Activated CD4-positive, CD25-positive, alpha-beta regulatory T cell (primary cell): ENCODE measurements at places on chromosomes 11 and 22.

DNA sequence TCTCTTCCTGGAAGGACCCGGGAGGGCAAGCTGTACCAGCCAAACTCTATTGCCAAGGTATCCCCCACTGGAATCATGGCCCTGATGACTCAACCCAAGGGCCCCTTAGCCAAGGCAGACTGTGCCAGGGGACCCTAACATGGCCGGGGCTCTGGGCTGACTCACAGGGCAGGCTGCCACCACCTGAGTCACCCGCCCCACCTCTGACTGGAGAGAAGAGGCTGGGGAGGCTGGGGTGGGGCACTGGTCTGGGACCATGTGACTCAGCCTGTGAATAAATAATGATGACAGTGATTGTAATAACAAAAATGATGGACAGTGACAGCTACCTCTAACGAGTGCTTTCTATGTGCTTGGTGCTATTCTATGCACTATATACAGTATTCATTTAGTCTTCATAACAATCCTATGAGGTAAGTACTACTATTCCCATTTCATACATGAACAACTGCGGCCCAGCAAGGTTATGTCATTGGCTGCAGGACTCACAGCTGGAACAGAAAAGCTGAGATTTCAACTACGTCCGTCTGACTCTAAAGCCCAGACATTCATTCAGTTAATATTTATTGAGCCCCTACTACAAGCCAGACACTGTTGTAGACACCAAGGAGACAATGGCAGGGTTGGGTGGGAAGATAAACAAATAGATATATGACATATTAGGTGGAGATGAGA lies 84.2 kb downstream of the FBXO7 start:
- DNase-seq = no peak

DNA sequence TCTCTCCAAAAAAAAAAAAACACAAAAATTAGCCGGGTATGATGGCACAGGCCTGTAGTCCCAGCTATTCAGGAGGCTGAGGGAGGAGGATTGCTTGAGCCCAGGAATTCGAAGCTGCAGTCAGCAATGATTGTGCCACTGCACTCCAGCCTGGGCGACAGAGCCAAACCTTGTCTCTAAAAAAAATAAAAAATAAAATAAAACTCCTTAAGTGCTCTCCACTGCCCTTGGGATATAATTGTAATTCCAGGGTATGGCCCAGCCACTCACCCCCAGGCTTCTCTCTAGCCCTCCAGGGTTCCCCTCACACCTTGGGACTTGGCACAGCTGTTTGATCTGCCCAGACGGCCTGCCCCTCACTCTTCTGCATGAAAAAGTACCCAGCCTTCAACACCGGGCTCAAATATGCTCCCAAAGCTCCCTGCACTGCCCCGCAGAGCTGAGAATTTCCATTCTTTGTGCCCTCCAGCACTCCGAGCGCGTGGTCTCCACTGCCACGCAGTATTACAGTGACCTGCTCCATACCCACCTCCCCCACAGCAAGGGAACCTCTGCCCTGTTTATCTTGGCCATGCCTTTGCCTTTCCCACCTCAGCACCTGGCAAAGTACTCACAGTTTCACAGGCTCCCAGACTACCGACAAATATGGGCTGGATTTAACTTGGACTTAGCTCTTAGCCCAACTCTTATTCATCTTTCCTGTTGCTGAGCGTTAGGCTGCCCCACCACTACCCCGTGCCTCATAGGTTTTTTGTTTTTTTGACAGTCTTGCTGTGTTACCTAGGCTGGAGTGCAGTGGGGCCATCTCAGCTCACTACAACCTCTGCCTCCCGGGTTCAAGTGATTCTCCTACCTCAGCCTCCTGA lies 7.6 kb upstream of the FTH1 start:
- no peak for DNase-seq

DNA sequence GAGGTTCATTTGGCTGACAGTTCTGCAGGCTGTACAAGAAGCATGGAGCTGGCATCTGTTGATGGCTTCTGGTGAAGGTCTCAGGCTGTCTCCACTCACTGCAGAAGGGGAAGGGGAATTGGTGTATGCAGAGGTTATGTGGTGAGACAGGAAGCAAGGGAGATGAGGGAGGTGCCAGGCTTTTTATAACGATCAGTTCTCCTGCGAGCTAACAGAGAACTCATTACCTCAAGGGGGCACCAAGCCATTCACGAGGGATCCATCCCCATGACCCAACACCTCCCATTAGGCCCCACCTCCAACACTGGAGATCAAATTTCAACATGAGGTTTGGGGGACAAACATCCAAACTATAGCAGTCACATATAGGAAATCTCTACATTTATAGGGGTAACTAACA lies 38.7 kb upstream of the E2F8 start:
- no peak for DNase-seq

- DNase-seq = no peak
Measured at GRCh38 chr11:61749591-61750217, 2.7 kb upstream of the MYRF start.

DNA sequence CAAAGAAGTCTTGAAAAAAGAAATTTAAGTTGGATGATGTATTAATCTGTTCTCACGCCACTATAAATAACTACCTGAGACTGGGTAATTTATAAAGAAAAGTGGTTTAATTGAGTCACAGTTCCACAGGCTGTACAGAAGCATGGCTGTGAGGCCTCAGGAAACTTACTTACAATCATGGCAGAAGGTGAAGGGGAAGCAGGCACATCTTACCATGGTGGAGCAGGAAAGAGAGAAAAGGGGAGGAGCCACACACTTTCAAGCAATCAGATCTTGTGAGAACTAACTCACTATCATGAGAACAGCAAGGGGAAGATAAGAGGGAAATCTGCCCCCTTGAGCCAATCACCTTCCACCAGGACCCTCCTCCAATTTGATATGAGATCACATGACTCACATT lies 65.7 kb upstream of the AMOTL1 start:
- DNase-seq = no peak

DNA sequence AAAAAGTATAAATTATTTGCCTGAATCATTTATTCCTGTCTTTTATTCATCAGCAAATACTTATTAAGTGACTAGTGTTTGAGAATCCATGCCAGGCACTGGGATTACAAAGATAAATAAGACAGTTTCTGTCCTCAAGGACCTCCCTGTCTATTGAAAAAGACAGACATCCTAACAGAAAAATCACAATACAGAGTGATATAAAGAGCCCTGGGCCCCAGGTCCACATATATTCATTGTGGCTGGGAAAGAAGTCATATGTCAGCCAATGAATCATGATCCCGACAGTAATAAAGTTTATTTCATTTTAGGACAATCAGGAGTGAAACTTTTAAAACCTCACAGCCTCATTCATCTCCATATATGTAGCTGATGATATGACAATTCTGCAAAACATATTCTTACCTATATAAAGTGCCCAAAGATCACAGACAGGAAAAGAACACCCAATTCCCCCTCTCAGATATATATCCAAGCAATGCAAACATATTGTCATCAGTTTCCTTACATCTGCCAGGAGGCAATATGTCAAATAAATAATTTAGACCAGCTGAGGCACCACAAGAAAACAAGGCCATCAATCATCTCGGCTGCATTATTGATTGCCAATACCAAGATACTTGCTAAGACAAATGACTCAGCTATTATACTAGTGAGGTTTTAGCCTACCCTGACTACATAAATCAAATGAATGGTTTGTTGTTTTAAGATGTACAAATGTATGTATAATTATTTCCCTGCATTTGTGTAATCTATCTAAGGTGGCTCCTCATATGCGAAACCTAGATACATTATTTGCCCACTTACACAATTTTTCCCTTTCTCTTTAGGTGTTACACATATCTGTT lies 590.9 kb upstream of the API5 start:
- no peak for DNase-seq

DNA sequence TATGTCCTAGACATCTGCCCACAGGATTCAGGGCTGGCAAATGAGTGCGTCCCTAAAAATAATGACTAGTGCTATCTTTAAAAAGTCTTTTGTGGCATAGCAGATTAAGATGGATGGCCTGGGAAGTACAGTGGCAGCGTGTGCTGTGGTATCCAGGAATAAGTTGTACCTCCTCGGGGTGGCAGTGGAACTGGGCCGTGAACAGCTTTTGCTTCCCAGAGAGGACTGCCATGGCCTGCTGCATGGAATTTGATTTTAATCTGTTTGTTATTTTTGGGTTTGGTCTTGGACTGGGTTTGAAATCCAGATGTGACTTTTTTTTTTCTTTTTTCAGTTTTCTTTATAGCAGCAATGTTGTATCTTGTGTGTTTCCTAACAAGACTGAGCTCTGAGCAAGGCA lies 71.3 kb upstream of the PARVG start:
- no peak for DNase-seq

GRCh38 chr22:37229805-37230672 lies 14.0 kb downstream of the RAC2 start:
- DNase-seq = peak; percentile 78

DNA sequence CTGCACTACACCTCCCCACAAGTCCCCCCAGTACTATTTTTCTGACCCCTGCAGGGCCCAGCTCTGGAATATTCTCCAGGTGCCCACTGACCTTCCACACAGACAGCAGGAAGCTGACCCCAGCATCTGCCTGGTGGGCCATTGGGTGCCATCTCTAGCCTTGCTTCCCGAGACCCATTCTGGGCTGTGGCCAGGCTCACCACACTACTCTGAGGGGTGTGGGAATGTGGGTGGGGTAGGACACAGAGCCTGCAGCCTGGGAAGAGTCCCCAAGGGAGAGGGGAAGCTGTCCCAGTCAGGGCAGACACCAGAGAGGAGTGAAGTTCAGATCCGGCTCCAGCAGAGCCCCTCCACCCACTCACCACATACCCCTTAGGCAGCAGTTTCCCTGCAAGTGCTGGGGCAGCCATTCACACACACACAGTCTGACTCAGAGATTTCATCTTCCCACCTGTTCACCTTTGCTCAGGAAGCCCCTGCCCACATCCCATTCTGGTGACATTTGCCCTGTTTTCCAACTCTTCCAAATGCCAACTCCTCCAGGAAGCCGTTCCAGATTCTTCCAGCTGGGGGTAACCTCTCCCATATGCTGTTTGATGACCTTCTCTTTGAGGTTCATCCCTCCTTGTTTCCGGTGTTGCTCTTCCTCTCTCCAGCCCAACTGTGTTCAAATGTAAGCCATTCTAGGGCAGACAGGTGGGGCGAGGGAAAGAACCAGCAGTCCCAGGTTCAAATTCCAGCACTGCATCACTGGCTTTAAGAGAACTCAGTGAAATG lies 1.9 kb downstream of the SLCO2B1 start:
- no peak for DNase-seq

GRCh38 chr11:85589373-85589772 lies 37.8 kb downstream of the DLG2 start:
- no peak for DNase-seq

GRCh38 chr11:128809128-128809527 lies 58.0 kb downstream of the KCNJ1 start:
- DNase-seq = no peak

DNA sequence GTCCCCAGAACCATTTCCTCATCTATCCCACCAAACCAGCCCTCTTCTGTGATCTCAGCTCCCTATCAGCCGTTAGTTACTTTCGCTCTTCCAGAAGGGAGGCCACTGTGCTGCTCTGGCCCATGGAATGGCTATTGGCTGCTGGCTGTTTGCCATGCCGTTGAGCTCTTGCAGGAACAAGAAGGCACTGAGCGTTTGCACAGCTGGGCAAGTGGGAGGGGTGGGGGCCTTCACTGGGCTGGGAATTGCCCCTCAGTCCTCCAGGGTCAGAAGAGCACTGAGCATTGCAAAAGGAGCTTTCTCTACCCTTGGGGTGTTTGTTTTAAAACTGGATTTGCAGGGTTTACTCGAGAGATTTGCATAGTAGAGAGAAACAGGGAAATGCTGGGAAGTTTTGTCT lies 129.0 kb upstream of the PARVA start:
- no peak for DNase-seq

DNA sequence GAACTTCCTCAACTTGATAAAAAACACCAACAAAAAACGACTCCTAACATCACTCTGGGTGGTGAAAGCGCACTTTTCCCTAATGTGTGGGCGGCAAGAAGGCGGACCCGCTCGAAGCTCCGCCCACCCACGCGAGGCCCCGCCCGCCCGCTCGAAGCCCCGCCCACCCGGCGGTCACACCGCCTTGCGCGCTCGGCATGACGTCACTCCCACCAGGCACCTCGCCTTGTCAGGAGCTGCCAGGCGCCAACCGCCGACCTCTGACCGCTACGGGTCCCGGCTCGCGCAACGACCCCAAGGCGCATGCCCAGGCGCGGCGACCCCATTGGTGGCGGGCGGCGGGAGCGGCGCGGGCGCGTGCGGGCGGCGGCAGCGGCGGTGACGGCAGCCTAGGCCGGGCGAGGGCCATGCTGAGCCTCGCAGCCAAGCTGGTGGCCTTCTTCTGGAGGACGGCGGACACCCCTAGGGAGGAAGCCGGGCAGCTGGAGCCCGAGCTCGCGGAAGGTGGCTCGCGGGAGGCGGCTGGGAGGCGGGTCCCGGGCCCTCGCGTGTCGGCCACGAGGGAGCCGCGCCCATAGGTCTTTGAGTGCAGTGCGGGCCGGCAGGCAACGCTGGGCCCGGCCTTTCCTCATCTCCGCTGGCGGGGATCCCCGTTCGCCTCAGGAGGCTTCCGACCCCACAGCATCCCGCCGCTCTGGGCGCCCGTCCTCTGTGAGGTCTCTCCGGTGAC lies at the start of gene MOV10L1:
Gene MOV10L1, plus strand, starts transcription at position 325 of the 730 bp plus-strand sequence. Its CDS starts 83 bp downstream, at position 408.
- no peak for DNase-seq

DNA sequence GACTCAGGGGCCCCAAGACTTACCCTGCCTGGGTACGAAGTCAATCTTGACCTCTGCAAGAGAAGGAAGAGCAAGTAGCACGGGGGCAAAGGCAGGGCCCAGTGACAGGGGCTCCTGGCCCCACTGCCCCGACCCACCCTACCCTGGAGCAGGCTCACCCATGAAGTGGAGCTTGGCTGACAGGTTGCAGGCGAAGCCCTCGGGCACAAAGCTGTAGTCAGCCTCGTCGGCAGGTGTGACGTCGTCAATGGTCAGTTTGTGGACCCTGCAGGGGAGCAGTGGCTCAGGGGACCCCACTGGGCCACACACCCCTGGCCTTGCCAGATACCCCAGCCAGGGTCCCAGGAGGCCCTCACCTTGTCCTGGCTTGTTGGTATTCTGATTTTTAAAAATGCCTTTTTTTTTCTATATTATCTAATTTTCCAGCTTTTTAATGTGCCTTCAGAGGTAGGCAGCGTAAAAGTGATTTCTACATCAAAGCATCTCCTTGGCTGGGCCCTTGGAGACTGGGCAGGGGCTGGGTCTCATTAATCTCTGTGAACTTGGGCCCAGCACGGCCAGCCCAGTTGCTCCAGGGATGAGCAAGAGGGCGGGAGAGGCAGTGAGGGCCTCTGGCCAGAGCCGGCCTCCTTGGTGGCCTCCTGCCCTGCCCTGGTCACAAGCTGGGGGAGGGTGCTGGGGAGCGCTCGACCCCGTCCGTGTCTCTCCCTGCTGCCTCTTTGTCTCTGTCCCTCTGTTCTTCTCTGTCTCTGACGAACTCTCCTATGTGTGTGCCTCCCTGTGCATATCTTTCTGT lies 11.3 kb downstream of the MYBPC3 start:
- DNase-seq = no peak
